ENCODE measurements at places on chromosomes 13 and 19.

DNA sequence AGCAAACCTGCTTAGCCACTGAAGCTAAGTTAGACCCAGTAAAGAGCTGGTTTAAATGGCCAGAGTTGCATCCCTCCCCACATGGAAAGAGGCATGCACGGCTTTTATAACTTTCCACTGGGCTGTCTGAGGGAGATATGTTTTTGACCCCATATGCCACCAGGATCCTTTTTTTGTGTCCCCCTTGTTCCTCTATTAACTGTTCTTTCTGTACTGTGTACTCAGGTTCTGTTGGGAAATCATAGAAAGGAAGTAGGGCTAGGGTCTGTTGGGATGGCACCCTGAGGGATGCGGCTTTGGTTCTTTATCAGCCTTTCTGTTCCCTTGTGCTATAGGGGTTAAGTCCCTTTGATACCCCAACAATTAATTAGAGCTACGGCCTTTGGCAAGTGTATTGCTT, 12.2 kb upstream of the TM9SF2 start:
- DNase-seq = no peak

DNA sequence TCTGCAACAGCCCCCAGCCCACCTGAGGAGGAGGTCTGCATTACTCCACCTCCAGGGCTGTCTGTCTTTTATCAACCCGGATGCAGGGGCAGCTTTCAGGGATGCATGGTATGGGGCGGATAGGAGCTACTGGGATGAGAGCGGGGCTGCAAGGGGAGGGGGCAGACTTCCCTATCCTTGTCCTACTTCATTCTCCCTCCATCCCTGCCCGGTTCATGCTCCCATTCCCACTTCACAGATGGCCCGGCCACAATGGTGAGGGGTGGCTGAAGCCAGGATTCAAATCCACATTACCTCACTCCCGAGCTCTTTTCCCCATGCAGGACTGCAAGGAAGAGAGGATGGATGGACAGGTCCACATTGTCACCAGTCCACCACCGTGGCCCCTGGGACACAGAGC, 40.5 kb upstream of the VSTM2B start:
- no peak for DNase-seq

- DNase-seq = peak; percentile 17
Observed at GRCh38 chr13:34155931-34156607, 338.1 kb downstream of the RFC3 start.

DNA sequence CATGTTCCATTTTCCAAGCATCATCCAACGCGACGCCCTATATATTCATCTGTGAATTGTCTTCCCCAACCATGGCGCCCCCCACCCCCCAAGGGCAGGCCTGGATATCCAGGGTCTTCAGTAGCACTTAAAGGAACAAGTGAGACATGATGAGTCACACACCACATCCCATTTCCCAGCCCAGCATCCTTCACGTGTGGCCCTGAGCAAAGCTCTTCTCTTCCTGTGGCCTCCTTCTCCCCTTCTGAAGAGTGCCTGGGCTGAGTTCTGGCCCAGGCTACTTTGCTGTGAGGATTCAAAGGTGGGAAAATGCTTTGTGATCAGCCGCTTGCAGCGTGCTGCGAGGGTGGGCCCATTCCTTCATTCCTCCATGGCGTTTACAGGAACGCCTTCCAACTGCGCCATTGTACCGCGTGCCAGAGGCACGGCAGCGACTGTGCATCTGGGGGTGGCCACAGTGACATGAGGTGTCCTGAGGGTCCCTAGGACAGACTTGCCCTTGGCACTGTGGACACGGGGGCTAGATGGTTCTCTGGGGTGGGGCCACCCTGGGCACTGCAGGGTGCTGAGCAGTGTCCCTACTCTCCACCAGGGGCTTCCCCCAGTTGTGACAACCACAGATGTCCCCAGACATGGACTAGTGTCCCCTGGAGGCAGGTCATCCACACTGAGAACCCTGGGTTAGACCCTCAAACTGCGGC, 11.7 kb downstream of the PLIN4 start:
- DNase-seq = no peak

DNA sequence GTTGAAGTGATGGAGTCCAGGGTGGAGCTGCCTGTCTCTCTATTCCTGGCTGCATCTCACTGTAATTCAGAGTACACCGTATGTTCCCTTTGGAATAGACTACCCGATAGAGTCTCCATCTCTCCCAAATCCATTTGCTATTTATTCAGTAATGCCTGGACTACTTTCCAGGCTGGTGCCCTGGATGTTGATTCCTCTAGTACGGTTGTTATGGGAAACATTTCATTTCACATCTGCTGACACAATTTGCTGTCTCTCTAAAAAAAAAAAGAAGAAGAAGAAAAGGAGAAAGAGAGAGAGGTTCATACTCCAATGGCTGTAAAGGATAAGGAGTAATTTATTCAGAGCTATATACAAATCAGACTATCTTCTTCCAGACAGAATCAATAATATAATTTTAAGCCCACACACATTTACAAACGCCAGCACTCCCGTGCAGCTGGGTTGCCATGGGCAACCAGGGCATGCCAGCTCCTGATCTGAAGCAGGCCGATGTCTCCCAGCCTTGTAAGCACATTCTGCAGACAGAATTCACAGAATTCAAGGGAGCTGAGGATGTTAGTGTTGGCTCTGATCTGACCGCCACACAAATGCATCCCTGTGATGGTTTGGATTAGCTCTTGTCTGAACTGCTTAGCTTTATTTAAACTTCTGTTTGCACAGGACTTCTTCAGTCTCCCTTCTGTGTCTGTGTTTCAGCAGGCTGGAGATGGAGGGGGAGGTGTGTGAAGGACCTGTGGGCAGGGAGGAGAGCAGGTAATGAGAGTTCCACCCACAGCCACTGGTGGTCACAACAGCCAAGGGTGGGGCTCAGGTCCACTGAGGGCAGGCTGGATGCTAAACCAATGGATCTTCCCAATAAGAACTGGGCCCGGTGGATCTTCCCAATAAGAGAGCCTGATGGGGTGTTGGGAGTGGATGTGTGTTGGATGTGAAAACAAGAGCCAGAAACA, 66.0 kb downstream of the TEX26 start:
- no peak for DNase-seq

GRCh38 chr13:43650882-43651281, 135.9 kb downstream of the ENOX1 start:
- DNase-seq = no peak

GRCh38 chr13:50794226-50794625, 49.3 kb downstream of the DLEU7 start:
- DNase-seq = no peak

DNA sequence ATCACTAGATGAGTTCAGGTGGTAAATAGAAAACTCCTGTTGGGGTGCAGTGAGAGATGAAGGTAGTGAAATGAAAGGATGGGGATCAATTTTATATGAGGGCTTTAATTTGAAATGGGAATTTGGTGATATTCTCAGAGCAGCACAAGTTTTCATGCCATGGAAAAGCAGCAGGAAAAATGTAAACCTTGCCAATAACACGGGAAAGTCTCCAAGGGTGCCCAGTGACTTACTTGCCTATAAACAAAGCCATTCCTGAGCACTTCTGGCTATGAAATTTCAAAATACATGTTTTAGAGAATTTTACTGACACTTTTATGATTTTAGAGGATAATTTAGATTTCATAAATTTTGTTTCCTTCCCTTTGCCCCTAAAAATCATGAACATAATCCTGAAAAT, 16.4 kb upstream of the FLT3 start:
- DNase-seq = no peak

DNA sequence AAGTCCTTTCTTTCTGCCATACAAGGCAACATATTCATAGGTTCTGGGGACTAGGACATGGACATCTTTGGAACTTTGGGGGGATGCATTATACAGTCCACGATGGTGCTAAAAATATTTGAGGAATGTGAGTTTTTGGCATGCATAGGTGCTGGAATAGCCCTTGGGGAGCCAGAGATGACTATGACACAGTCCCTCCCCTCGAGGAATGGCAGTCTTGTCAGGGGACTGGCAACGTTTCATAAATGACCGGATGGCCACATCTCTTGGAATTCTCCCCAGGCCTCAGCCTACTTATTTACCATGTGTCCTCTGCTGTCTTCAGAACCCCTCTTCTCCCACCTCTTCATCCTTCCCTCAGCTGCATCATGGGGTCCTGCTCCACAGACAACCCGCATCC, 13.6 kb downstream of the MEIOSIN start:
- no peak for DNase-seq

DNA sequence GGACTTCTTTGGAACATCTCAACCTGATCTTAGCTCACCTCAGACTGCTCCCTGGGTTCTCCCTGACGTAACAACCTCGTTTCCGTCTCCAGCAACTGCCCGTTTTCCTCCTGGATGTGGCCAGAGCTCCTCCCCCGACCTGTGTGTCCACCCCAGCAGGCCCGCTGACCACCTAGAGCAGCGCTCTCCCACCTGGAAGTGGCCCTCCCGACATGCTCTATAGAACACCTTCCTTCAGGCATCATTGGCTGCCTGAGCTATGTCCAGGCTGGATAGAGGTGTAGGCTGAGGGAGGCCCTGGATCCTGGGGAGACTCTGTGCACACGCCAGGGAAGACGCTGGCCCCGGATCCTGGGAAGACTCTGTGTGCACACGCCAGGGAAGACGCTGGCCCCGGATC, 81.3 kb downstream of the TEX29 start:
- DNase-seq = no peak

- DNase-seq = no peak
Observed at GRCh38 chr13:47399599-47399998, 502.7 kb upstream of the HTR2A start.

DNA sequence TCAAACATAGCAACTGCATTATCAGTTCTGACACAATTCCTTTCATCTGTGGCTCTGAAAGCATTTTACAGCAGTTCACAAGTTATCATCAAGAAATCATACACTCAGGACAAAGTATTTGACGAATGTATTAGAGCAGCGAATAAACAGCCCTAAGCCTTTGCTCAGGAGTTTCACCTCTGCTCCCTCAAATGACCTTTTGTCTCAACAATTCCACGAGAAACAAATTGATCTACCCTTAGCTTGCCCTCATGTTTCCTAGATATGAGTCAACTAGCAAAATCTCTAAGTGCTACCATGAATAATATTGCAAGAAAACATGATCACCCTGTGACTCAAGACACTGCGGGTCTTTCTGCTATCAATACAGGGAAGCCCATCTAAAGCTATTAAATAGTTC, 396.1 kb downstream of the EFNB2 start:
- no peak for DNase-seq

DNA sequence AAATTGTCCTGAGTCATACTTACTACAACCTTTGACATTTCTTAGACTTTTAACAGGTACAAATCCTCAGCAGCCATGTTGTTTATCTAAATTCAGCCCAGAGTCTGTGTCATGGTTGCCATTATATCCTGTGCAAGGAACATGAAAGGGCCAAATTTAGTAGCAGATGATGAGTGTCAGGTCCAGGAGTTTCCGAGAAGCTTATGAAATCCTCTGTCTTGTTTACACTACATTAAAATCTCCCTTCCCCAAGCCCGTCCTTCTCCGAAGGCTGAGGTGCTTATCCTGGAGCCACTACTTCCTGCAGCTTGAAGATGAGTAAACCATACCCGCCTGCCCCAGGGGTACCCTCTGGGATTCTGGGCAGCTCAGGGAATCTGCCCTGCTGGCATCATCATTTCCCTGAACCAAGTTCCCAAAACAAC, 102.6 kb upstream of the SERP2 start:
- DNase-seq = no peak

GRCh38 chr13:111922086-111922485, 144.9 kb upstream of the SOX1 start:
- DNase-seq = no peak

Measured in kidney glomerular epithelial cell (primary cell).